IPS DF 6.9 (cell line): ENCODE measurements at places on chromosomes 4 and X.

GRCh38 chr4:24842356-24842755 is 47.0 kb downstream of the SOD3 start:
- DNase-seq: no peak

DNA sequence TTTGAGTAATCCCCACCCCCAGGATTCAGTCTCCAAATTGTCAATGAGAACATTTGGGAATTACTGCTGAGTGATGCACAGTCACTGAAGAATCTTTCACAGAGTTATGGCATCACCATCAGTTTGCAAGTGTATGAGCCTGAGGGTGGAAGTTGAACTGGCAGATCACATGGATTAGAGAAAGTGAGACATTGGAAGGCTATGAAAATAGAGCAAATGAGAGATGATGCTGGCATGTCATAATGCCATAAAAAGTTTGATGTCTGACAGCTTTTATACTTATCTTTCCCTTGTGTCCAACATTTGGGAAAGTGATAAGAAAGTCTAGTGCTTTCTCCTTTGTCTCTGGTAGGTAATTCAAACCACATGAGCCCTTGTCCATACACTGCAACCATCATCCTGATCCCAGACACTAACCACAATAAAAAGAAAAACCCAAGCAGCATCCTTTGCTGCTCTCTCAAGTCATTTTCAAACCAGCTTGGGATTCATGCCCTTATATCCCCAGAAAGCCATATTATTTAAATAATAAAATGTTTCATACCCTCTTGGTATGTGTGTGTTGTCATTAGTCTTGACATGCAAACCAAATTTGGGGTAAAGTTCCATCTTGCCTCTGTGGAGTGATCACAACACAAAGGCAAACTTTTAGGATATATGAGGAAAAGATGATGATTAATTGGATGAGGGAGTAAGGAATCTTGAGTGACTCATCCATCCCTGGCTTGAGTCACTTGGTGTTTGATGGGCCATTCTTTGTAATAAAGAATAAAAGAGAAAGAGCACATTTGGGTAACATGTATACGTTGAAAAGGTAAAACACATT is 438.9 kb downstream of the GRXCR1 start:
- DNase-seq: no peak

DNA sequence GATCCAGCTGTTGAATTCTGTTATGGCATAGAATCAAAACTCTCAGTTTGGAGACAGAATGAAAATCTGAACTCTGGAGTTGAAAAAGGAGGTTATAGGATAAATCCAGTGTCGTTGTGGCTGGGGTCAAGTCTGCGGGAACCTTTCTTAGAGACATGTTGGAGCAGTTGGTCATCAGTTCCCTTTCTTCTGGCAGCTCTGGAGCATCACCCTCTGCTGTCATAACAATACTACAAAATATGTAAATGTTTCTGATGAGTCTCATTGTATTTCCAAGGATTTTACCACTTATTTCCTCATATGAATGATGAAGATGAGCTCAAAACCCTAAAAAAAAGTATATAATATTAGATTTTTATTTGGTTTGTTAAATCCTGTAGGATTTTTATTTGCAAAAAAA is 7.5 kb downstream of the TLR10 start:
- DNase-seq: no peak

DNA sequence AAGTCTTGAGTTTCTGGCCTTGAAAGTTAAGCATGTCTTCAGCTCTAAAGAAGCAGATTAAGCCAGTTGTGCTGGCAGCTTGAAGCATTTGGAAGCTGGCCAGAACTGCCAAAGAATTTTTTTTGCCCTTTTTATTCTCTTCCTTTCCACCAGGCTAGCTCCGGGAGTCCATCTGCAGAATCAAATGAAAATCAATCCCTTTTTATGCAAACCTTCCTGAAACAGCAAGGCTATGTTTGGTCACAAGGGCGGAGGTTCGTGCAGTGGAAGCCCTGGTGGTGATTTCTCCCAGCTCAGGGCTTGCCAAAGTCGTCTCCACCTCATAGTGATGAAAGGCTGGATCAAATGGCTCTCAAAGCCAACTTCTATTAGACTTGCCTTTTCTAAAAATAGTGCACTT is 21.6 kb upstream of the C4orf54 start:
- no peak for DNase-seq

DNA sequence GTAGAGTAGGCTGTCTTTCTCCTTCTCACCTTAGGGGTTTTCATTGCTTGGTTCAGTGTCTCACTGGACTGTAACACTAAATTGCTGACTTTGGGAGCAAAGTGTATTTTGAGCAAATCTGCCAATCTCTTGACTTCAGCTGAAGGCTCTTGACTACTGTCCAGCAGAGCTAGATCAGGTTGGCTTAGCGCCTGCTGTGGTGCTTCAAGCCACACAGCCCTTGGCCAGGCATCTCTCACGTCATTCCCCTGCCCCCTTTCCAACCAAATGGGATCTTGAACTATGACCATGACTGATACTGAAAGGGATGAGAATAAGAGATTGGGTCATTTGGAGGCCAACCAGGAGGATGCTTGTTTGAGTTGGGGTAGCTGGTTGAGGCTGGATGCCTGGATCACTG is 4.8 kb downstream of the SLC16A2 start:
- no peak for DNase-seq

DNA sequence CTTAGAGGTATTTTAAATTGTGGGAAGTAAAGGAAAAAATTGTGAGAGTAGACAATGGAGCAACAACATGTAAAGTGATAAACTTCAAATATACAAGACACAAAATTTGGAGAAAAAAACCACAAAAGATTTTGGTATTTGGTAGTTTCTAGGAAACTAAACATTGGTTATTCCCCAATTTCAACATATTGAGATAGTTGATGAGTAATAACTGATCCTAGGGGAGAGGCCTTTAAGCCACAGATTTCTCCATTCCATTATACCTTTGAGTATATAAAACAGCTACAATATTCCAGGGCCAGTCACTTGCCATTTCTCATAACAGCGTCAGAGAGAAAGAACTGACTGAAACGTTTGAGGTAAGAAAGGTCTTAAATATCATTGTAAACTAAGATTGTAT is at the start of gene FDCSP:
FDCSP (plus strand) TSS at position 301 of the 400 bp plus-strand sequence. CDS start 5,071 bp downstream, outside the sequence.
- no peak for DNase-seq

DNA sequence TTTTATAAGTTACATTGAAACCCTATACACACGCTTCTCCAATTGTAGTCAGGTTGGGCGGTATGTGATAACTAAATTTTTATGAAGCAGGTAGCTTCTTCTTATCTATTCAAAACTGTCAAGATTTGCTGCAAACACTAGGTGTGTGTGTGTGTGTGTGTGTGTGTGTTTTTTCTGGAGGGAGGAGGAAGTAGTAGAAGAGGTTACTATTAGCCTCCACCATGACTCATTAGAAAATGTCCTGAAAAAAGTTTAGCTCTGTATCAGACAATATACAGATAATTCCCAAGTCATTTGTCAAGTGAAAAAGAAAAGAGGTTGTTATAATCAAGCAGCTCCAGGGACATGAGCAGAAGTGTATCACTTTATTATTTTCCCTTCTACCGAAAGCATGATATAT is 33.9 kb downstream of the PCDH7 start:
- no peak for DNase-seq

GRCh38 chrX:14776901-14777300 is 96.0 kb downstream of the FANCB start:
- no peak for DNase-seq

- no peak for DNase-seq
Observed at GRCh38 chr4:110132816-110133719, 65.3 kb downstream of the ELOVL6 start.

- DNase-seq: no peak
Observed at GRCh38 chrX:1072637-1073377, 139.6 kb downstream of the CRLF2 start.

GRCh38 chr4:61532336-61533000 is 332.3 kb downstream of the ADGRL3 start:
- no peak for DNase-seq

DNA sequence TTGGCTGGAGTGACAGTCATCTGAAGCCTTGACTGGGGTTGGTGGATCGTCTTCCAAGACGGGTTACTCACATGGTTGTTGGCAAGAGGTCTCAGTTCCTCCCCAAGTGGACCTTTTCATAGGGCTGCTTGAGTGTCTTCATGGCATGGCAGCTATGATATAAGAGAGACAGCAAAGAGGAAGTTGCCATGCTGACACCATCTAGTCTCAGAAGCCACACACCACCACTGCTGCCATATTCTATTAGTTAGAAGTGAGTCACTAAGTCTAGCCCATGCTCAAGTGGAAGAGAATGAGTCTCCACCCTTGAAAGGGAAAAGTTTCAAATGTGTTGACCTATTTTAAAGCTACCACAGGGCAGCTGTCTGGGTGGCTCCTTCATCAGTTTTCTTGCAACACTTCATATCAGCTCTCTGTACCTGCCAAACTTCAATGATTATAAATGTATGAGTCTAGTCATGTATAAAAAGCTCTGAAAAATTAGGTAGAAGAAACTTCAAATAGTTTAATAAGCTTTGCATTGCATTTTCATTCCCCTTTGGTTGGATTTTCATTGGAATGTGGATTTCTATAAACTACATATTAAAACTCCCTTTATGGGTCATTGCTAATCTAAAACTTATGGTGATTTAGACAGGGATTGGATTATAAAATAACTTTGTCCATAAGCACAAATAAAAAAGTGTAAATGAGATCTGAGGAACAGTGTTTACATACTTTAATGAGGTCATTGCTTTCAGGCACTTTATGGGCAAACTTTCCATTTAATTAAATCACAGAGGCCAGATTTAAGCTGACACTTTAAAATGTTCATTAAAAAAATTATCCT is 68.0 kb upstream of the ATXN3L start:
- DNase-seq: no peak

GRCh38 chr4:26729027-26729426 is 131.6 kb upstream of the STIM2 start:
- no peak for DNase-seq

DNA sequence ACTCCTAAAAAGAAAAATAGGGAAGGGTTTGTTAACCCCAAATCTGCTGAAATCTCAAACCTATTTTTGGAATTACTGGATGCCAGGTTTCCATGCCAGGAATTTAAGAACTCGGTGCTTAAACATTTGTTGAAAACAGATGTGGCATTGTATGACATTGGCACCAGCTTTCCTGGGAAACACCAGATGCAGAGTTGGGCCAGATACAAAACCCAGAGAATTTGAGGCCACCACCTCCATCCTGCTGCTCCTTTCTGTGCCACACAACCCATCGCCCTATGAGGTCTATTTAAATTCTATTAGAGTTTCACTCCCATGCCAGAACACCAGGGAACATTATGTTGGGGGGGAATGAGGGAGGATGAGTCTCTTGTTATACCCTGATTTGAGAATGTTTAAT is 71.7 kb downstream of the ARAP2 start:
- no peak for DNase-seq

DNA sequence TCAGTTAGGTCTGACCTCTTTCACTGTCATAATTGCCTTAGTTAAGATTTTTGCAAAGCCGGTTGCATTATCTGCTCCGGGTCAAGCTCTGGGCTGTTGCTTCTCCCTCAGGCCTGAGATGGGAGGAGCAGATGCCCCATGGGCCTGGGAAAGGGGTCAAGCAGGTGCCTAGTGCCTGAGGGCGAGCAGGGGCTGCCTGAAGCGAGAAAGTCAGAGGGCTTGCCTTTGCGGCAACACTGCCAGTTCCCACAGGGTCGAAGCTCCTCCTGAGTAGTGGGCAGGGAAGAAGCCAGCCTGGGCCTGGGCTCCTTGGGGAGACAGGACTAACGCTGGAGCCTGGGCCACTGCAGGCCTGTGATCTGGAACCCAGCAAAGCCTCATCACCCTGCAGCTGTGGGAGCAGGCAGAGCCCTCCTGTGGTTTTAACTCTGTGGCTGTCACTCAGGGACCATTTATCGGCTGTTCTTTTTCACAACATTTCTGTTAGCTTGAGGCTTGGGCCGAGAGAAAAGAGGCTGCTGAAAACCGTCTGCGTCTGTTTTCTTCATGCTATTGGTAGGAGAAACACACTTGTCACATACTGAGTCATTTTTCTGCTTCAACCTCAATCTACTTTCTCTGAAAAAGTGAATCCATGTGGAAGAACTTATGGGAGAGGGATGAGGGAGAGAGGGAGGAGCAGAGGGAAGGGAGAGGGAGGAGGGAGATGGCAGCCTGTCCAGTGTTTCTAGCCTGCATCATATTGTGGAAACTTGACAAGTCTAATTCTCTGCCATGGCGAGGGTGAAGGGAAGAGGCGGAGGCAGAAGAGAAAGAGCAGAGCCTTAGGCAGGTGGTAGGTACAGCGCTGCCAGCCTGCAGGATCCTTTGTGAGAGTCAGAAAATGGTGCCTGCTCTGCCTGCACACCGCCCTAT is 68.4 kb downstream of the RHOH start:
- DNase-seq: no peak

DNA sequence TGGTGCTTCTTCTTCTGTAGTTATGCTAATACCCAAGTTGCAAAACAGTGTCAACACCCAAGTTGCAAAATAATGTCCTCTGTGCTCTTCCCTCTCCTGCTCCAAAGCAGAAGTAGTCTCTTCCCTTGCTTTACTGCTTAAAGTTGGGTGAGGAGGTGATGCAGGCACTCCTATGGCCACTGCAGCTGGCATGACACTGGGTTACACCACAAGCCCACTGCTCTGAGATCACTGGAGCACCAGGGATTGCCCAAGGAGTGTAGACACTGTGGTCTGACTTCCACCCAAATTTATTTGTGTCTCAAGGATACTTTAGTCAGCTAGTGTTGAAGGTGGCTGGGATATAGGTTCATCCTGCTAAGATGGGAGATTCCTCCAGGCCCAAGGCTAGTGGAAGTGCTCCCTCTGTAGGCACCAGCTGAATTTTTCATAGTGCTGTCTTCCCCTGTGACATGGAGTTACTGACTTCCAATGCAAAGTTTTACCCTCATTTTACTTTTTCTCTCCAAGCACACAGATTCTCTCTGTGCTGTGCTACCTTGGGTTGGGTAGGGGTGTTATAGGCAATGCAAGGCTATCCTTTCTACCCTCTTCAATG is 196.2 kb upstream of the TENT5D start:
- no peak for DNase-seq

GRCh38 chr4:80173401-80173800 is 23.9 kb upstream of the PRDM8 start:
- no peak for DNase-seq

DNA sequence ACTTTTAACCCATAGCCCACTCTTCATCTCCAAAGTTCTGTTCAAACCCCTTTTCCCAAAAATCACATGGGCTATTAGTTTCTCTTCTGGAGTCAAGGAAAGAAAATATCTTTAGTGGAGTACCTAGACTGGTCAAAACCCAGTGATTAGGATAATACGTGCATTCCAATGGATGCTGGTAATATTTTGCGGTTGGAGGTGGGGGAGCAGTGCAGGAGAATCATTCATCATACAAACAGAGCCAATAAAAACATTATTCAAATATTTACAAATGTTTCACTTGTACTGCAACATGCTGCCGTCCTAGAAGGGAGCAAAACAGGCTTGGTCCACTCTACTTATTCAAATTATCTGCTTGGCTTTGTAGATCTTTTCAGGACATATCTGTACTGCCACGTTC is 57.2 kb upstream of the RAB9B start:
- no peak for DNase-seq
